Keratinocyte (primary cell): ENCODE measurements at places on chromosomes 7 and 10.

DNA sequence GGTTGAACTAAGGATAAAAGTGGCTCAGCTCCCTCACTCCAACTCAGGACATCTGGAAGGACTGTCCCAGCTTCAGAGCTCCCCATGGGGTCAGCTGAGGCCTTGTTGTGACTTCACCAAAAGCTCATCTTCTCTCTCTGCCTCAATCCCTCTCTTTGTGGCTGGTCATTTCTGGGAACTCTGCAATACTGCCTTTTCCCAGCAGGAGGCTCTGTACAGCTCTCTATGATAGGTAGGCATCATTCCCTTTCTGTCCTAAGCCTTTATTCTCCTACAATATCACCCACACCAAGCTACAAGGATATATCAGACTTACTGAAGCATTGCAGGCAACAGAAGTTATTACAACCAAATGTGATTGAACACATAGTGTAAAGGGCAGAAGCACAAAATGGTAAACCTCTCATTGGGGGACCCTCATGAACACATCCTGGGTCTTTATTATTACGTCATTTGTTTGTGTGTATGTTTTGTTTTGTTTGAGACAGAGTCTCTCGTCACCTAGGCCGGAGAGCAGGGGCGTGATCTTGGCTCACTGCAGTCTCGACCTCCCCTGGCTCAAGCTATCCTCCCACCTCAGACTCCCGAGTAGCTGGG lies 36.7 kb upstream of the PRPS1L1 start:
- no peak for DNase-seq

DNA sequence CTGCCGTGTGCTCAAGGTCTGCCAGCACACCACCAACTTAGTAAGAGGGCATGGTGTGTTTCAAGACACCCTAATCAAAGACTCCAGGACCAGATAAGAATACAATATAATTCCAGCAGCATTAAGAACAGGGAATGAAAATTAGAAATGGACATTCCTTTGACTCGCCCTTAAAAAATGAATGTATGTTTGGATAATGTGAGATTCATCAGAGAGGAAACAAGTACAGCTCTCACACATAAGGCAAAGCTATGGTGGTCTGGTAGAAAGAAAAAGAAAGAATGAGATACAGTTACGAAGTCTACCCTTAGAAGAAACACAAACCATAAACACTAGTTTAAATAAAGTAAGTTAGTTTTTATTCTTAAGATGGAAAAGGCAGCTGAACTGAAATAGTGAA lies 174.8 kb upstream of the ANK3 start:
- DNase-seq, result no peak

- DNase-seq, result no peak
Measured at GRCh38 chr7:102841290-102841689, 71.5 kb upstream of the LRRC17 start.

- DNase-seq, result no peak
Measured at GRCh38 chr10:50461834-50462233, 161.9 kb downstream of the SGMS1 start.

DNA sequence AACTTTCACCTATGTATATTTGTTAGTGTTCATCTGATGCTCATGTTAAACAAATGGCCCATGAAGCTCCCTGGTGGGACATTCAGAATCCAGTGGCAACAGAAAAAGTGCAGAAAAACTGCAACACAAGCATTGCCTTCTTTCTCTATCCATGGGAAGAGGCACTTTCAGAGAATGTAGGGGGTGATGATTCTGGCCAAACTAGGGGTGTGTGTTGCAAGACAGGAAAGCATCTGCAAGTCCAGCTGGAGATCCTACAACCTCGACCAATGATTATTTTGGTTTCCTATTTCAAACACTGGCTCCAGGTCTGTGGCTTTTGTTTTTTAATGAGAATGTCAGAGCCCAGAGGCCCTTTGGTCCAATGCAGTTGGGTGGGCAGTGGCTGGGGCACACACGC lies 198.7 kb downstream of the CXCL12 start:
- DNase-seq, result no peak

GRCh38 chr7:91434836-91435235 lies 170.6 kb downstream of the FZD1 start:
- no peak for DNase-seq

- no peak for DNase-seq
Measured at GRCh38 chr7:112449353-112449752, 907 bp upstream of the IFRD1 start.

GRCh38 chr7:232410-233248 lies 40.3 kb downstream of the FAM20C start:
- no peak for DNase-seq

- no peak for DNase-seq
Measured at GRCh38 chr10:69845574-69846292, 44.0 kb downstream of the COL13A1 start.

DNA sequence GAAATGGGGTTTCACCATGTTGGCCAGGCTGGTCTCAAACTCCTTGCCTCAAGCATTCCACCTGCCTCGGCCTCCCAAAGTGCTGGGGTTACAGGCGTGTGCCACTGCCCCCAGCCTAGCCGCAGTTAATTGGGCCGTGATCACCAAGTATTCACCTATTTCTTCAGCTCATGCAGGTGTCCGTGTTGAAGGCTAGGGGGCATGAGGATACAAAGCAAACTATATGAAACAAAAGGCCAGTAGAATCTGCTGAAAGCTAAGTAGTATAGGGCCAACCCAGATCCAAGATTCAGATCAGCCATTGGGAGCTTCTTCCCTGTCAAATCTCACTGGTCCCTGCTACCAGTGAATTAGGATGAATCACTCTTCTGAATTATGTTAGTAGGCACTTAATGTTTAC lies 73.4 kb downstream of the LRRC4 start:
- DNase-seq, result no peak

DNA sequence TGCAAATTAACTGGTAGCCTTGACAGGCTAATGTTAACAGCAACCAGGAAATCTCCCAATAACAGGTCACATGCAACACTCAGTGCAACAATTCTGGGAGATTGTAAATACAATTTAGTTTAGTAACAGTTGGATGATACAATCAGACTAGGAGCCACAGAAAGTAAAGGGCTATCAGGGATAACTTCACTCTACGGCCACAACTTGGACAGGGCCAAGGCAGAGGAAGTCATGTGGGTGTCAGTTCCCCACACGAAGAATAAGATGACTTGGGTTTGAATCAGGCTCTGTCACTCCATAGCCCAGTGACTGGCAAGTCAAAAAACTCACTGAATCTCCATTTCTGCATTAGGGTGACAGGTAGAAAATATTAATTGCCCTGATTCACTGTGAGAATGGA lies 217.3 kb upstream of the CCDC6 start:
- no peak for DNase-seq

GRCh38 chr7:48096273-48096672 lies 7.2 kb downstream of the UPP1 start:
- no peak for DNase-seq

DNA sequence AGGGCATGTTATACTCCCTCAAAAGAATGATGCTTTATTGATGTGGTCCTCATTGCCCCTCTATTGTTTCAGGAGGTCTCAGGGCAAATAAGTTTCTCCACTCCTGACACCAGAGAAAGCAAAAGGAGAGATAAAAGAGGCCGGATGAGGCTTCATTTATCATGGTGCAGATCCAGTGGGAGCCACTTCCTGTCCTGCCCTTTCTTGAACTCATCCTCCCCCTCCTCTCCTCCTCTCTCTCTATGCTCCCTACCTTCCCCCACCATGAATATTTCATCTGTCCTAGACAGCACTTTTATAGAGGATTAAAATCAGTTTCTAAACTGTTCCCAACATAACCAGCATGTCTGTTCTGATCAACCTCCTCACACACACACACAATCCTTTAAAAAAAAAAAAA lies 172.2 kb upstream of the KMT2E start:
- DNase-seq, result no peak

DNA sequence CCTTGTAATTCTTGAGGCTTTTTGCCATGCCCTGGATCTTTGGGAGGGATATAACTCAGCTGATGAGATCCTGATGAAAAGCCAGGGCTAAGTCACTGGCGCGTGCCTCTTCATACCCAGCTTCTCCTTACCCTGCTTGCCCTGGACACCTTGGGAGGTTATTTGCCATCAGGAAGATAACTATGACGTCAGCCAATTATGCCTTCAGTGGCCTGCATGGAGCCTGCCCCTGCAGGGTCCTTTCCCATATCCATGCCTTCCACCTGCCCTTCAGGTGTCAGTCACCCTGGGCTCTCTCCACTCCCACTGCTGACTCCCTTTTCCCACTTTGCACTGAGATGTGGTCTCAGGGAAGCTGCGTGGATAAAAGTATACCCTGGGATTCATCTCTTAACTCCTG lies 520.1 kb downstream of the SORCS3 start:
- DNase-seq, result no peak

- no peak for DNase-seq
Measured at GRCh38 chr7:50307368-50308032, 3.0 kb downstream of the IKZF1 start.

- DNase-seq, result no peak
Measured at GRCh38 chr7:1641661-1642260, 28.3 kb upstream of the ELFN1 start.

DNA sequence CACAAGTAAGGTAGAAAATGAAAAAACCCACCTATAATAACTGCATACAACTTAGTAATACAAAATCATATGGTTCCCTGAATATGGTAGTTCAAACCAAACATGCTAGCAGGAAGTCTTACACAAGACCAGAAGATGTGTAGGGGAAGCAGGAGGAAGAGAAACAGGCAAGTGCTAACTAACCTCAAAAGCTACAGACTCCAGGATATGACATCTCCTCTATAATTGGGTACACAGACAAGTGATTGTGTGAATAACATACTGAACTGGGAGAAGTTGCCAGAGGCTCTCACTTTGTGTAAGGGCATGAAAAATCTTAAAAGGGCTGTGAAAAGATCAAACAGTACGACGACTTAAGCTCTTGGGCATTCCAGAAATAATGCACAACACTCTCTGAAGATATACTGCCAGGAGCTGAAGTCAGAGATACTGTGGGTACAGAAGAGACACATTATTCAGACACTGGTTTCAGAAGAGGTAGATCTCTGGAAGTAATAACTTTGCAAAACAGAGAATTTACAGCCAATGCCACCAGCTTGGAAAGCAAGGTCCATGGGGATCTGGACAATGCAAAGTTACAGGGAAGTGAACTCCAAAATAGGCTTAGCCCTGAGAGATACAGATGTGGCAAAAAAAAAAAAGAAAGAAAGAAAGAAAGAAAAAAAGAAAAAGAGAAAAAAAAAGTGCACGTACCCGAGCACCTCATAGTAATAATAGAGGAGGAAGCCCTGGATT lies 767.2 kb downstream of the TNS3 start:
- no peak for DNase-seq

- no peak for DNase-seq
Measured at GRCh38 chr10:92238054-92238585, 52.8 kb downstream of the CPEB3 start.

GRCh38 chr7:71808115-71808514 lies 604.0 kb downstream of the CALN1 start:
- DNase-seq, result no peak

GRCh38 chr7:143172354-143172753 lies 10.9 kb upstream of the TAS2R39 start:
- DNase-seq, result no peak

DNA sequence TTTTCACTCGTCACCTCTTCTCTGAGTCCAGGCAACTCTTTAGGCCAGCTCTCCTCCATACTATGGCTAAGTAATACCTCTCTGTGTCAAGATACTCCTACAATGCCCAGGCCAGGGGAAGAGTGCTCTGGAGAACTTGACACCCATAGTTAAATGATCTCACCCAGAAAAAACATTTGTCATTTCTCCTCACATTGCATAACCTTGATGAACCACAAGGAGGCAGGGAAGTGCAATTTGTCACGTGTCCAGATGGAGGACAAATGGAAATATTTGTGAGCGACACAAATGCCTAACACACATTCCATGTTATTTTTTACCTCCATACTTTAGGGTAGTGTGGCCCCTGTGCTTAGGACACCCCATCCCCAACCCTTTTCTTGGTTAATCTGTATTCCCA lies 78.3 kb downstream of the HTR7 start:
- DNase-seq, result no peak

- DNase-seq, result no peak
Measured at GRCh38 chr10:109430799-109431198, 492.5 kb downstream of the XPNPEP1 start.

DNA sequence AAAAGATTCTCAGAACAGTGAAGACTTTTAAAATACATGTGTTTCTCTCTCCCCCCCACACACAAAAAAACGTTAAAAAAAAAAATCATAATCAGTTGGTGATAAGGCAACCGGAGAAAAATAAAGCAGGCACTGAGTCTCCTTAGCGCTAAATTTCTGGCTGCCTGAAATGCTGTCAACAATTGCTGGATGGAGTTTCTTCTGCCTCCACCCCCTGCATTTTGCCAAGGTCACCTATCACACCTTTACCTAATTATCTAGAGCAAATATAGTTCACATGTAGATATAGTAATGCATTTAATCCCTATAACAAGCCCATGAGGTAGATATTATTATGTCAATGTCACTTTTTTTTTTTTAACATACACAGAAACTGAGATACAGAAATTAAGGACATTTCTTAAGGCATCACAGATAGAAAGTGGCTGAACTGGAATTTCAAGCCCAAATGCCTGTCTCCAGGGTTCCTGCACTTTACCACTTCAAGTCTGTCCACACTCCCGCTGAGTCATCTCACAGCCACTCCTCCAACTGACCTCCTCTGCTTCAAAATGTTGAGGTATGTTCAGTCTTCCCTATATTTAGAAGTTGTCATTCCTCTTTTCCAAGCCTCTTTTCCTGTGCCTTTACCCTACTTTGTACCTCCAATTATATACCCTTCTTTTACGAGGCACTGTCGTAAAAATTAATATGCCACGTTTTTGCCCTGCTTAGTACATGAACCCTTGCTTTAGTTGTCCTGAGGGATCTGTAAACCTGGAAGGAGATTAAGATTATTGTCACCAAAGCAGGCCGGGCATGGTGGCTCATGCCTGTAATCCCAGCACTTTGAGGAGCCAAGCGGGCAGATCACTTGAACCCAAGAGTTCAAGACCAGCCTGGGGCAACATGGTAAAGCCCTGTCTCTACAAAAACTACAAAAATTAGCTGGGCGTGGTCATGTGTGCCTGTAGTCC lies 72.8 kb upstream of the MPP7 start:
- no peak for DNase-seq

DNA sequence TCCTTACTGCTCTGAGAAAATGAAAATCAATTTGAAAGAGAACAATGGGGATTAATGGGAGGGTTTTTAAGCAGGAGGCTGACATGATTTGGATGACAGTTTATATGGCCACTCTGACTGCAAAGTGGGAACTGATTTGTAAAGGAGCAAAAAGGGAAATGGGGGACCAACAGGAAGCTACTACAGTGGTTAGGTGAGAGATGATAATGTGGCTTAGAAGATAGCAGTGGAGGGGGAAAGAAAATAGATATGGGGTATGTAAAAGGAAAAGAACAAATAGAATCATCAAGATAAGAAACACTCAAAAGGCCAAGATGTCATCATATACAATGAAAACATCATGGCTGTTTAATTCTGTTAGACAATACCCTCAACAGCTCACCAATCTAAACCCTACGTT lies 177.5 kb downstream of the ANK3 start:
- no peak for DNase-seq
